ENCODE measurements at places on chromosomes 1 and 21.

GRCh38 chr1:114700036-114700600 is 4.8 kb upstream of the AMPD1 start:
- no peak for DNase-seq

- no peak for DNase-seq
These were observed 70.3 kb upstream of the PGBD5 start for GRCh38 chr1:230496451-230496850.

- no peak for DNase-seq
These were observed 125.1 kb upstream of the COL6A1 start for GRCh38 chr21:45856442-45856841.

DNA sequence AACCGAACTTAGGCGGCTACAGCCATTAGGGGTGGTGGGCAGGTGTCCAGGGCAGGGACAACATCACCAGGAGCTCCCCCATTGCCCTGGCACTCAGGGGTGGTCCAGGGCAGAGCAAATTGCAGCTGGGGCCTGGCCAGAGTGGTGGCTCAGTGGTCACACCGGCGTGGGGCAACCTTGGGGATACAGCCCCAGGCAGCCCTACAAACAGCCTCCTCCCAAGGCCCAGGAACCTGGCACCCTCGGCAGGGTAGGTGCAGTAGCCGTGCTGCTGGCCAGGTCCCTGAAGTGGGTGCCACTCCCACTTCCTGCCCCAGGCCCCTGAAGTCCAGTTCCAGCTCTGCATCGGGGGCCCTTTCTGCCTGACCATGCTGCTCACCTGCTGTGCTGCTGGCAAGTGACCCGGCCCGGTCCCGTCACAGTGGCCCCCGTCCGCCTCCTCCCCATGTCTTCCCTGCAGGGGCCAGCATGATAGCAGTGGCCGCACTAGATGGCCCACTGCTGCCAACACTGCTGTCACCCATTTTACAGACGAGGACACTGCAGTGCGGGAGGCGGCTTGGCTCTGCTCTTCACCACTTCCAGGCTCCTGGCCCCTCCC is 712.8 kb downstream of the MATN1 start:
- no peak for DNase-seq

DNA sequence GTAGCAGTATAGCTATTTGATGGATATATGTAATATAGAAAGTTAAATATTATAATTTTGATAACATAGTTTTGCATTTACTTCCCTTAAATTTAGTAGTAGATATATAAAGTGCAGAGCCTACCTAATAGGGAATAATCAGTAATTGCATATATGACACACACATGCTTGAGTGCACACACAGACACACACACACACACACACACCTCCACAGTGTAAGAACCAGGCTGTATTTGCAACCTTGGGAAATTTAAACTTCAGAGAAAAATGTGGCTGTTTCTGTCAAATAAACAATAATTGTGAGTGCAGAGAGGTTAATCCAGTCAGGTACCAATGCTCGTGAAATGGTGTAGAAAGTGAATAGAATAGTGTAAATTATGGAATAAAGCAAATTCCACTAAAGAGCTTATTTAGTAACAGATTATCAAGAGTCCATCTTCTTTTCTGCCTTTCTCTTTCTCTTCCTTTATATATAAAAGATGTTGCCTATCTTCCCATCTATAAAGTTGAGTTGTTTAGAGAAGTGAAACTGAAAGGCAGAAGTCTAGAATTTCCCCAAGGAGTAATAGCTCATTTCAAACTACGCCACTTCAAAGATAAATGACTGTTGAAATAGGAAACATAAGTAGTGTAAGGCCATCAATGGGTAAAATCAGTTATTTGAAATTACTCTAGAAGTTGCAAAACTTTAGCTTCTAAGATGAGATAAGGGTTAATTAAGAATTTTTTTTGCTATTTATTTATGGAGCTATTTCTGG is 273.7 kb downstream of the SRGAP2C start:
- no peak for DNase-seq

DNA sequence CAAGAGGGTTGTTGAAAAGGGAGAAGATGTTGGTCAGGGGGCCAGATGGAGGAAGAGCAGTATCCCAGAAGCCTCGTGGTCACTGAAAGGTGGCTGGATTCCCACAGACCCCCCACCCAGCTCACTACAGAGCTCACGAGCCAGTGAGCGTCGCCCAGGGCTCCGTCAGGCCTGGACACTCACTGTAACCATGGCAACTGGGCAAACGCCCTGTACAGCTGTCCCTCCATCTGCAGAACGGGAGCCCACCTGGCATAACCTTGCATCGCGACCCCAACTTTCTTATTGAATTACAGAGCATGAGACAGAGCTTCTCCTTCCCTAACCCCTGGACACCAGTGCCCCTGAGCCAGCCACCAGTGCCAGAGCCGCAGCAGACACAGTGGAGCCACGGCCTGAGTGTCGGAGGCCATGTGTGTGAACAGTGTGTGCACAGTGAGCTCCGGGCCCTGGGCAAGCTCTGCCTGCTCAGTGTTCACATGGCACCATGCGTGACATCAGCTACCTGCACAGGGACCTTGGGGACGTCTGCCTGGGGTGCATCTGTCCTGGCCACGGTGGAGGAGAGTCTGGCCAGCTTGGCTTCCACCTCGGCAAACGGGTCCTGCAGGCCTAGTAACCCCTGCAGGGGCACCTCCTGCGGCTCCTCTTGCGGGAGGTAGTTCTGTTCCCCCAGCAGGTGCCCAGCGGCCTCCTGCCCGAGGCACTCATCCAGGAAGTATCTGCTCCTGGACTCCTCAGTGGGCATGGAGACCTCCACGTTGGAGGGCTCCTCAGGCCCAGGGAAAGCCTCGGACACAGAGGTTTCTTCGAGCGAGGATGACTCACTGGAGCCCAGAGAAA is 25.9 kb upstream of the DDOST start:
- DNase-seq: no peak

DNA sequence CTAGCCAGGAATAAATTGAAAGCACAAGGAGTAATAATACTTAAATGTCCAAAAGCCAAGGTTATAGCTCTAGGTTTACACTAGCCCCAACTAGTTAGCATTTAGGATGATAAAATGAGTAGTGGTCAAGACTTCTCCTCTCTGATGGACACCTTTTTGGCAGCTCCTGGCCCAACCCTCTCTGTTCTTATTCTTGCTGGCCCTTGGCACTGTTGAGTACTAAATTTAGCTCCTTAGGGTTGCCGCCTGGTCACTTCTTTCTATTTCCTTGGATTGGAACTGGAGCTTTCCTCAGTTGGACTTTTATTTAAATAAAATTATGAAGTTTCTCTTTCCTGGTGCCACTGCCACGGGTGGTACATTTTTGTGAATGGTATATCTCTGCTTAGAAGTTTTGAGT is 28.3 kb downstream of the ARID1A start:
- no peak for DNase-seq

- DNase-seq: no peak
These were observed 122.8 kb upstream of the USP24 start for GRCh38 chr1:55337801-55338447.

- DNase-seq: peak; percentile 79
These were observed 214.6 kb downstream of the DUSP10 start for GRCh38 chr1:221527302-221527701.

DNA sequence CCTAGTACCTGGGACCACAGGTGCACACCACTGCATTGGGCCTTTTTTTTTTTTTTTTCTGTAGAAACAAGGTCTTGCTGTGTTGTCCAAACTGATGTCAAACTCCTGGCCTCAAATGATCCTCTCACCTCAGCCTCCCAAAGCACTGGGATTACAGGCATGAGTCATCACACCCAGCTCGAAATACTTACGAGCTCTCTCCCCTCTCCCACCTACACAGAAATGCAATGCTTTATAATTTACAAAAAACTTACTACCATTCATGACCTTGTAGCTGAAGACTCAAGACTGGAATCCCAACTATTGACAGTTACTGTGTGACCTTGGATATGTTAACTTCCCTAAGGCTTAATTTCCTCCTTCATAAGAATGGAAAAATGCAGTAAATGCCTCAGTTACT is 18.7 kb downstream of the FOXJ3 start:
- no peak for DNase-seq

- no peak for DNase-seq
These were observed 95.0 kb downstream of the SUSD4 start for GRCh38 chr1:223269006-223269405.

DNA sequence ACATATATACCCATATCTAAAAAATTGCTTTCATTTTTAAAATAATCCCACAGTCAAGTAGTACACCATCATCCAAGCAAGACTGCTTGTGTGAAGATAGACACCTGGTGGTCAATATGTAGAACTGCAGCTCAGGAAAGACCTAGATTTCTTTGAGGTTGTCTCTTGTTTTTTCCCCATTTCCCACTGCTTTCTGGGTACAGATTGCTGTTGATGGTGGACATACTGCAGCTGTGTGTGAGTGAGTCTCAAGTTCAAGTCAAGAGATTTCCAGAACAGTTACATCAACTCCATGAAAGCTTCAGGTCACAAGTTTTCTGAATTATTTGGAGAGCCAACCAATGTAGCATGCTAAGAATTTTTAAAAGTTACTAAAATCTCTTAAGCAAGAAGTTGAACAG is 306.4 kb downstream of the DUSP10 start:
- DNase-seq: peak; percentile 14

- no peak for DNase-seq
These were observed 378.9 kb downstream of the DUSP10 start for GRCh38 chr1:221363039-221363438.

GRCh38 chr21:17542371-17543011 is 29.6 kb downstream of the CXADR start:
- peak; percentile 93 for DNase-seq

DNA sequence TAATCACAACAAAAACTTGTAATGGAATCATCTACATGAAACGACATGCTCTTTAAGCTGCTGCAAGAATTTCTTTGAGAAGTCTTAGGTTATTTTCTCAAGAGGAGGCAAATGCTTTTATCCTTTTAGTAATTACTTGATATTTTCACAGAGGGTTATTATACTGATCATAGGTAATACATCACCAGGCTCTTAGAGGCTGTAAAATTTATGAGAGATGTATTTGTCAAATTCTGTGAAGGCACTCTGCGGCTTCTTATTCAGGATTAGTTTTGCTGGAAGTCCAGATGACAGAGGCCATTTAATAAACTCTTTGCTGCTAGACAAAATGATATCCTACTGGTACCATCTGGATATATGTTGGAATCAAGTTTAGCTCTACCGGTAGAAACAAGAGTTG is 624.3 kb upstream of the BRINP3 start:
- DNase-seq: no peak

GRCh38 chr1:202181586-202181985 is 12.0 kb upstream of the LGR6 start:
- DNase-seq: no peak

GRCh38 chr21:31088474-31088751 is 50.1 kb upstream of the KRTAP19-8 start:
- DNase-seq: no peak

DNA sequence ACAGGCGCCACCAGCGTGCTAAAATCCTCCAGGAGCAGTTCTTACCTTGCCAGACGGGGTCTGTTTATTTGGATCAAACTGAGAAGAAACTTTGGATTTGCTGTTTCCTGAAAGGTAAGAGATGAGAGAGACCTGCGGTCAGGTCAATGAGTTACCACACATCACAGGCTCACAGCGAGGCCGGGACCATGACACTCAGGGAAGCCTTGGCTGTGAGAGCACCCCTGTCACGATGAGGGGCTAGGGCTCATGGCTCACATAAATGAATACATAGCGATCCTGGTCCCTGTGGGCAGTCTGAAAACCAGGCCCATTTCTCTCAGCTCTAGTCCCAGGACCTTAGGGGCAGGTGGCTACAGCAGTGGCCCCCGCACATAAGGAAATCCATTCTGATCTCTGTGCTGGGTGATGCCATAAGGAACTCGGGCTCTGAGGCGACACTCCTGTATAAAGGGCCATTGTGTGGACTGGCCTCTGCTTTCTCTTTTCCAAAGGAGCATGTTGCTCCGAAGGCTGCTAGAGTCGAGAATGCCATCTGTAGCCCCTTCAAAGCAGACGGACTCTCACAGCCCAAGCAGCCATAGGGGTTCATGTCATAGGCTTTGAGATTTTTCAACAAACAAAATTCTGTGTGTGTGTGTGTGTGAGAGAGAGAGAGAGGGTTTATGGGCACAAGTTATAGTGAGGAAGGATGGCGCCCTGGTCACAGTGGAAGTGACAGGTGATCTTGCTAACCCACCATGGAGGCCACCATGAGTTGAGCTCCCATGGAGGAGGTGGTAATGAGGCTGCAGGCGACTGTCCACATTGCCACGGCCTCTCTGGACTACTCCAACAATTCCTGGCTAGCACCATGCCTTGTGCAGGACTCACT is 9.0 kb upstream of the SRM start:
- DNase-seq: no peak

GRCh38 chr1:93969371-93969770 is 60.1 kb upstream of the GCLM start:
- no peak for DNase-seq

DNA sequence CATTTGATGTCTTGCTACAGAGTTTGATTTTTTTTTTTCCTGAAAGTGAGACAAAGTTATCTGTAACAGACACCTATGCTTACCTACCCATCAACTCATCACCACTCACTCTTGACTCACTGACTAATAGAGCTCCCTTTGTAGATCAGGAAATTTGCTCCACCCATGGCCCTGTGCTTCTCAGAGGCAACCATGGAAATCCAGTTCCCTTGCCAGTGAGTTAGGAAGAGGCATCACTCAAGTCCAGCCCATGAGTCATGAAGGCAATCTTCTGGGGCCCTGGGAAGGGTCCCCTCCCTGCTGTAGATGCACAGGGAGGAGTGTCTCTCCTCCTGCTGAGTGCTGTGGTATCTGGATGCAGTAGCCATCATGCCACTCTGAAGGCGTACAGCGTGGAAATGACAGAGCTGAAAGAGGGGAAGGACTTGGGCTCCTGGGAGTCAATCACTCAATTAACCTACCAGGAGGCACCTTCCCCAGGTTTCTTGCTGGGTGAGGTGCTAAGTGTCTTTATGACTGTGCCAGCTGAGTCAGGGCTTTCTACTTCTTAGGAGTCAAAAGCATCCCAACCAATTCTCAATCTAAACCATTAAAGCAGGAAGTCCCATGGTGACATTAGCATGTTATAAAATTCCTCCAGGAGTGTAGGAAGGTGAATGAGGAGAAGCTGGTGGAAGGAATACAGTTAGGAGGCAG is 56.1 kb downstream of the DNTTIP2 start:
- DNase-seq: no peak

GRCh38 chr1:222757646-222758268 is 20.8 kb downstream of the FAM177B start:
- DNase-seq: no peak

DNA sequence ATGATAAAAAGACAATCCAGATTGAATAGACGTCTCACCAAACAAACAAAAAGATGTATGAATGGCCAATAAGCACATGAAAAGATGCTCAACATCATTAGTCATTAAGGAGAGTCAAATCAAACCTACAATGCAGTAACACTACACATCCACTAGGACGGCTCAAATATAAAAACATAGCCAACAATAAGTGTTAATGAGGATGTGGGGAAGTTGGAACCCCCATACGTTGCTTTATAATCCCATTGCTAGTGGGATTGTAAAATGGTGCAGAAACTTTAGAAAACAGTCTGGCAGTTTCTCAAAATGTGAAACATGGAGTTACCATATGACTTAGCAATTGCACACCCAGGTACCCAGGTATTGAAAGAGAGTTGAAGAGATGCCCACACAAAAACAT is 14.7 kb upstream of the IL24 start:
- DNase-seq: no peak

Data from DMS79 treated with DMSO at 0.1 percent for 48 hours (cell line).